Amniotic stem cell (primary cell): ENCODE measurements at places on chromosomes 13 and 19.

DNA sequence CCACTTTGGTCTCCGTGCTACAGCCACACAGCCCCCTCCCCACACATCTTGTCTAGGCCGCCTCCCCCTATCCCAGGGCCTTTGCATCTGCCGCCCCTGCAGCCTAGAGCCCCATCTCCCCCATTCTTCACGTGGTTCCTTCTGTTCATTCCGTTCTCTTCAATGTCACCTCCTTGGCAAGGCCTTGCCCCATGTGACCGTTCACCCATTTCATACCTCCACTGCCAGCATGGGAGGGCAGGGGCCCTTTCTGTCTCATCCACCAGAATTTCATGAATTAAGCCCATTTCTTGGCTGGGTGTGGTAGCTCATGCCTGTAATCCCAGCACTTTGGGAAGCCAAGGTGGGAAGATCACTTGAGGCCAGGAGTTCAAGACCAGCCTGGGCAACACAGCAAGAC is 15.7 kb upstream of the HNRNPM start:
- DNase-seq: no peak

DNA sequence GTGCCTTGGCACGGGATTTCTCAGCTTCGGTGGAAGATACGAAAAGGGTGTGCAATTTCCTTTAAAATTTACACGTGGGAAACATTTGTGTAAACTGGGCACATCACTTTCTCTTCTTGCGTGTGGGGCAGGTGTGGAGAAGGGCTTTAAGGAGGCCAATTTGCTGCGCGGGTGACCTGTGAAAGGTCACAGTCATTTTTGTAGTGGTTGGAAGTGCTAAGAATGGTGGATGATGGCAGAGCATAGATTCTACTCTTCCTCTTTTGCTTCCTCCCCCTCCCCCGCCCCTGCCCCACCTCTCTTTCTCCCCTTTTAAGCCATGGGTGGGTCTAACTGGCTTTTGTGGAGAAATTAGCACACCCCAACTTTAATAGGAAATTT is 7.2 kb downstream of the SLITRK5 start:
- DNase-seq: no peak

DNA sequence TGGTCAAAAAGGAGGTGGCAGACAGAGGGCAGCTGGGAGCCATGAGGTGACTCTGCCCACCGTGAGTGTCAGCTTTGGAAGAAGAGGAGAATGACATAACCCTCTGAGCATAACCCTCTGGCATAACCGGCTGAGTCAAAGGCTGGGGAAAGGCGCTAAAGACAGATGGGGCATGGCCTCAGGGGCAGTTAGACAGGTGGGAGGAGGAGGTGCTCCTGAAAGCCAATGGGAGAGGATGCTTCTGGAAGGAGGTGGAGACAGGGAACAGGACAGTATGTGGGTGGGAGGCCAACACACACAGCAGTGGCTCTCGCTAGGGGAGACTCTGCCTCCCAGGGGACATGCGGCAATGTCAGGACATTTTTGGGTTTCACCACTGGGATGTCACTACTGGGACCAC is 17.1 kb downstream of the ELAVL1 start:
- no peak for DNase-seq

- DNase-seq: no peak
These were observed 2.1 kb downstream of the PPP2R1A start for GRCh38 chr19:52191951-52192350.

DNA sequence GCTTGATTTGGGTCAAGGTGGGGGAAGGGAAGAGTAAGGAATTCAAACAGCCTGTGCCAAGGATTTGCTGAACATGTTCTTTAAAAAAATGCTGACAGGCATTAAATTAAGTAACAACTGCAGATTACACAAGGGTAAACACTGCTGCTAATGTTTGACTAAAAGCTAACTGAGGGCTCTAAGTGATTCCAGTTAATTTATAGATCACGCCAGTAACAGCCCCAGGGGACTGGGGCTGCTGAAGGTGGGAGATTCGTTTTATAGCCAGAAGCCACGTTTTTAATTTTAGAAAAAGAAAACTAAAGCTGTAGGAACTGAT is 321.7 kb downstream of the DLEU7 start:
- no peak for DNase-seq
